NCI-H774 (cell line): ENCODE measurements at places on chromosomes 1 and 21.

DNA sequence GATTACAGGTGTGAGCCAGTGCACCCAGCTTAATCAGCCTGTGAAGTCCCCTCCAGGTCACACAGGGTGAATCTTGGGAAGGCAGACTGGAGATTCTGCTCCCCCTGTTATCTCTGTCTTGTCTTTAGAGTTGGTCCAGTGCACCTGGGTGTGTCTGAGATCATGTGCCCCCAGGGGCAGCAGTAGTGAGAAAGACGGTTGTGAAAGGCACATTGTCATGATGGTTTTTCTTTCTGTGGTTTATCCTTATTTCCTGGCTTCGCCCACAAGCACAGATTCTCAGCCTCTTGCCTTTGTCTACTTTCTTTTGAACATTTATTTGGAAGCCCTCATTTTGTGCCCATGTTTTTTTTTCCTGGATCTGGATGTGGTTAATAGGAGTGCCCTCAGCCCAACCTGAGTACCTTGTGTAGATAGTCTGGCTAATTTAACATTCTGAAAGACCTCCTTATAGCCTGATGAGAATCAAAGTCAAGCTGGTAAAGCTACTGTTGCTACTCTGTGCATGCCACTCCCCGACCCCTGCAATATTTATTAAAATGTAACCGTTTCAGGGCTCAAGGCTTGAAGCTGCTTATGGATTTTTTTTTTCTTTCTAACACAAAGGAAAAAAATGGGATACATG lies 23.7 kb downstream of the UCK2 start:
- no peak for DNase-seq

DNA sequence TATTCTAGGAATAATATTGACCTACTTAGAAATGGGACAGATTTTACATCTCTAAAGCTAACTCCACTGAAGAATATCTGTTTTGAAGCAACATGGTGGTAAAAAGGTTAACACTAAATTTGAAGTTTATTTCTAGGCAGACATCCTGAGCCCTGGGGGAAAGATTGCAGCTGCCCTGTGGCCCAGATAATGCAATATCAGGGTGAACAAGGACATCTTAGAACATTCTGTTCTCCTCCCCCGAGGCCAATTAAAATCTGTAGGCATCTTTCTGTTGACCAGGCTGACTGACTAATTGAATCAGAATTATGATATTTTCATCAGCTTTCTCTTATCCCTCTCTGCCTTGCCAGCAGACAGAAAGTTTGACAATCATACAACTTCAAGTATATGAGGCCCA lies 149.8 kb upstream of the DUSP10 start:
- no peak for DNase-seq

- no peak for DNase-seq
Observed at GRCh38 chr1:15296585-15297321, 49.7 kb downstream of the FHAD1 start.

DNA sequence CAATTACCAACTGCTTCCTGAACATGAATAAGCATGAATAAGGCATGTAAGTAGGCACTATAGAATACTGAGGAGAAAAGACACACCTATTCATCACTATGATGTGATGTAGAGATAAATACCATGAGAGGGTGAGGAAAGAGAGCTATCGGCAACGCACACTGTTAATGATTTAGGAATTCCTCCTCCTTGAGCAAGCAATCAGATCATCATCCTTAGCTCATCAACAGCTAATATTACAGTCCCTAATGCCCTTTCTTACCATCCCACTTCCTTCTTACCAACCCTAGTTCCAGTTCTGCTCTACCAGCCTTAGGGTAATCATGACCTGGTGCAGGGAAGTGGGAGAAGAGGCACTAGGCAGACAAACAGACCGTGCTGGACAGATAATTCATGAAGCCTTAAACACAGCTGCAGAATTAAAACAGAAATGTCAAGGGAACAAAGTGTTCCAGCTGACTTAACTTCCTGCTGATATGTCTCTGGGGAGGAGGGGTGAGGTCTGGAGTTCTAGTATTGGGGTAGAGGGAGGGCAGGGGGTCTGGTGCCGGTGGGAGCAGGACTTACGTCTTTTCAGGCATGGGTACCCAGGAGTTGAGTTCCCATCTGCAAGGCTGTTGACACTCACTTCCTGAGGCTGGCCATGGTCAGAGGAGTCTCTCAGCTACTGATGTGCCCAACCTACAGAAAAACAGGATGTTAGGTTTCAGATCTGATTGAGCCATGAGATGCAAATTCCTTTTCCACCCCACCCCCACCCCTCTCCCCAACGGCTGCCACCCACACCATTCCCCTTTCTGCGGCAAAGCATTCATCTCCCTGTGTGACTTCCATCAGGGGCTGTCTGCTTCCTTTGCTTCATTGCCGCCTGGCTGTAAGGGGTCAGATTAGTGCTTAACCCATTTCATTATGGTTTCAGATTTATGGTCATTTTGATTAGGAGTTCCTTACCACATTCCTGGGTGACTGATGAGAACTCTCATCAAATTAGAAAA lies 12.6 kb upstream of the RCSD1 start:
- no peak for DNase-seq

GRCh38 chr1:29454616-29455380 lies 218.5 kb downstream of the PTPRU start:
- no peak for DNase-seq

GRCh38 chr1:21782349-21782867 lies 541 bp downstream of the USP48 start:
- DNase-seq, result no peak
